ENCODE measurements at places on chromosomes 7 and 10. TPM values are rescaled to one million over a fixed set of nuclear protein-coding genes. Genes with fewer than 3 reads are reported as not detected.

- DNase-seq = no peak
Observed at GRCh38 chr10:114593816-114594468, 64.1 kb downstream of the ABLIM1 start.

GRCh38 chr7:140512317-140513000 is 33.2 kb upstream of the MKRN1 start:
- DNase-seq = peak; percentile 12

DNA sequence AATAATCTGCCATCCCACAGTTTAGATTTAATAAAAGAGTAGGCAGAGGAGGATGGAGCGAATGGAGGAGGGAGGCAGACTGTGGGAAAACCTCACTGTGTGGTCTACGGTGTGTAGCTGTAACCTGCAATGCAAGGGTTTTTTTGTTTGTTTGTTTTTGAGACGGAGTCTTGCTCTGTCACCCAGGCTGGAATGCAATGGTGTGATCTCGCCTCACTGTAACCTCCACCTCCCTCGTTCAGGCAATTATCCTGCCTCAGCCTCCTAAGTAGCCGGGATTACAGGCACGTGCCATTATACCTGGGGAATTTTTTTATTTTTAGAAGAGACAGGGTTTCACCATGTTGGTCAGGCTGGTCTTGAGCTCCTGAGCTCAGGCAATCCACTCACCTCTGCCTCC is 184.6 kb upstream of the PLXNA4 start:
- DNase-seq = no peak

DNA sequence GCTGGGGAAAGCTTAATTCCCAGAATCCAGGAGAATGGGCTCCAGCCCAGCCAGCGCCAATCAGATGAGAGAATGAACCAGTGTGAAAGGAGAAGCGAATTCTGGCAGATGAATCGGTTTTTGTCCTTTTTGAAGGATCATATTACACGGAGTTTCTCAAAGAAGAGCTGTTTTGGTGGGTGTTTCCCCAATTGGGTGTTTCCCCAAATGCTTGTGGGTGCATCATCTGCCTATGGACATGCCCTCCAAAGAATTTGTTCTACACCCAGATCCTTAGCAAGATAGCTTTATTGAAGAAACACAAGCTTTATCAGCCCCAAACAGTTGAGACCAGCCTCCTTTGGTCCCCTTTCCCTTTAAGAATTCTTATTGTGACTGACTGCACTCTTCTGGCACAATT is 186.5 kb upstream of the GPR26 start:
- DNase-seq = no peak

GRCh38 chr7:43196379-43196778 is 83.9 kb downstream of the HECW1 start:
- DNase-seq = no peak

DNA sequence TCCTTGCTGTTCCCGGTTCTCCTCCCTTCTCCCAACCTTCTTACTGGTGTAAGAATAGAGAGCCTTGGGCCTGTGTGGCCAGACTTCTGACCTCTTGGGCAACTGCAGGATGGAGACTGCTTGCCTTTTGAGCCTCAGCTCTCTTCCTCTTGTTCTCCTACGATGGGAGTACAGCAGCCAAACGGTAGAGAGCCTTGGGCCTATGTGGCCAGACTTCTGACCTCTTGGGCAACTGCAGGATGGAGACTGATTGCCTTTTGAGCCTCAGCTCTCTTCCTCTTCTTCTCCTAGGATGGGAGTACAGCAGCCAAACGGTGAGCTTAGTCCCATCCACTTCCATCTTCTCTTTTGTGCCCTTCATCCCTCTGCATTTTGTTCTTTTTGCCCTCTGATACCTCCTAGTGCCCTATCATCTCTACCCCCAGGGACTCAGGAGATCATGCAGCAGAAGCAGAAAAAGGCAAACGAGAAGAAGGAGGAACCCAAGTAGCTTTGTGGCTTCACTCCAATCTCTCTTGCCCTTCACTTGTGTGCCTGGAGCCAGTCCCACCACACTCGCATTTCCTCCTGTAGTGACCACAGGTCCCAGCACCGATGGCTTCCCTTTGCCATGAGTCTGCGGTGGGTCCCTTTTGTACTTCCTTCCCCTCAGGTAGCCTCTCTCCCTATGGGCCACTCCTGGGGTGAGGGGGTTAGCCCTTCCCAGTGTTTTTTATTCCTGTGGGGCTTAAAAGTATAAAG is 15.3 kb downstream of the SLC25A13 start:
- DNase-seq = no peak

DNA sequence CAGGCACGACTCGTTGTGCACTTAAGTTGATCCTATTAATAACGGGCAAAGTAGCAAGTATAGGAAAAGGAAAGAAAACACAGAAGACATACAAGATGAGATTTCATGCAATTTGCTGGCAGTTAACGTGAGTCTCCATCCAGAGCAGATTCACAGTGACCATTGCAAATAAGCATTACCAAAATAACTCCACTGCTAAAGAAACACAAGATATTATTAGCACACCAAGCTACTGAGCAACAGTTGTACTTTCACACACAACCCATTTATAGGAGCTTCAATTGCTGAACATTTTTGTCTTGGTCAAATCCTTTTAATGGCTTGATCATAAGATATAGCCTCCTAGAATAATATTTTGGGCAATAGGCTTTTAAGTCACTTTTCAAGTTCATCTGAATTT is 187.7 kb upstream of the HGF start:
- DNase-seq = no peak

DNA sequence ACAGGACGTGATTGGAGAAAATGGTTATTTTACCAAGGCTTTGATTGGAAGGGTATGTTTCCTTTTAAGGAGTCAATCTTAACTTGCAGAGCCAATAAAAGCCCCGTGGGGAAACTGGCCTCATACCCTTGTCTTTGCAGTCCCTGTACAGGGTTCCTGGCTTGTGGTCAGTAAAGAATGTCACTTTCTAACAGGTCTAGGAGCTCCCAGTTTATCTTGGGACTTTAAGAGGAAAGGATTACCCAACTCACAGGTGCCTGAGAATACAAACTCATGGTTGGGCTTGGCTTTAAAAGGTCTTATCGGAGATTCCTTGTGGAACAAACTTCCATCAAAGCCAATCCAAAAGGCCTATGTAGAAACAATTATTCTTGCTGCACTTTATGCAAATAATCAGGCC is 221.8 kb downstream of the PHF14 start:
- no peak for DNase-seq

The NKX1-2 gene
- not detected for total RNA-seq

The ZMYND11 gene
- total RNA-seq = 73.2 TPM

The CYP2C9 gene
- total RNA-seq = not detected

The PLEKHS1 gene
- total RNA-seq = not detected

The TRIM56 gene
- 19.6 TPM for total RNA-seq

The GPR15LG gene
- total RNA-seq = not detected
